NCI-H226 (cell line): ENCODE measurements at places on chromosomes 7 and 10.
A peak's percentile ranks its signal among the peaks of the same experiment; 100 is the strongest.

GRCh38 chr7:46153951-46154787 lies 233.1 kb upstream of the IGFBP3 start:
- DNase-seq = peak; percentile 95

GRCh38 chr10:61721431-61721830 lies 58.7 kb downstream of the CABCOCO1 start:
- DNase-seq = no peak

DNA sequence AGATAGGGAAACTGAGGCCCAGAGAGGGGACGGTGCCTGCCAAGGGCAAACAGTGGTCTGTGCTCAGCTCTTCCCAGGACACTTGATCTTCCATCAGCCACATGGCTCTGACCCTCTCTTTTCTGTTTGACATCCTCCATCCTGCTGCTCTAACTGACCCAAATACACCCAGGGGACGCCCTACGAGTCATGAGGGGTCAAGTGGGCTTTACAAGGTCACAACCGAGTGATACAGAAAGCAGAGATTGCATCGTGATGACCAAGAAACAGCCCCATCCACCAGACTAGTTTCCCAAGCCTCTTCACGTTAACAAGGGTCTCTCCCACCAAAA lies 131.2 kb upstream of the UNC5B start:
- DNase-seq = no peak

DNA sequence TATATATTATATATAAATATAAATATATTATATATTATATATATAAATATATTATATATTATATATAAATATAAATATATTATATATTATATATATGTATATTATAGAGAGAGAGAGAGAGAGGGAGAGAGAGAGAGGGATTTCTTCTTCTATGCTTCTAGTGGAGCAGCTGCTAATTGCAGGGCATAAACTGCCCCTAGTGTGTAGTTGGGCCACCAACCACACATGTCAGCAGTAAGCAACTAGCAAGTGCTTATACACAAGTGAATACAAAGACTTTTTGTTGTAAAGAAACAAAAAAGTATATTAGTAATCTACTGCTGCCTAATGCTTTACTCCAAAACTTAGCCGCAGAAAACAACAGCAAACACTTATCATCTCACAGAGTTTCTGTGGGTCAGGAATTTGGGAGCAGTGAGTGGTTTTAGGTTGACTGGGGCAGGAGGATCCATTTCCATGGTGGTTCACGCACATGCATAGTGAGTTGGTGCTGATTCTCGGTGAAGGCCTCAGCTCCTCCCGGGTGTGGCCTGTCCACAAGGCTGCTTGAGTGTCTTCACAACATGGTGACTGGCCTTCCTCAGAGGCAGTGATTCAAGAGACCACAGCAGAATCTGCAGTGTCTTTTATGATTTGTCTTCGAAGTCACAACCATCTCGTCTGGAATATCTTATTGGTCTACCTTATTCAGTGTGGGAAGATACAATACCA lies 25.5 kb upstream of the BAG3 start:
- DNase-seq = no peak

DNA sequence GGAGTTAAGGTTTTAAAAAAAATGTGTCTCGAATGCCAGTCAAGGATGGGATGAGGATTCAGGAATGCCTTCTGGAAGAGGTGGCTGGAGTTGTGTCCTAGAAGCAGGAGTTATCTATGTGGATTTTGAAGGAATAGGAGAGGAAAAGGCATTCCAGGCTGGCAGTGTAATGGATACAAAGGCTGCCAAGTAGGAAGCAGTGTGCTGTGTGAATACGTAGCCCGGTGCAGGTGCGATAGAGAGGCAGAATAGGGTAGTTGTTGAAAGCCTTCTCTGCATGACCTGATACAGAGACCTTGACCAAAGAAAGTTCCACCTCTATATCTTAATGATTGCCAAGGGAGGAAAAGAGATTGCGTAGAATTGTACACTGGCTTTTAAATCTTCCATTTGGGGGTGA lies 128.1 kb upstream of the ITGB1 start:
- DNase-seq = no peak

DNA sequence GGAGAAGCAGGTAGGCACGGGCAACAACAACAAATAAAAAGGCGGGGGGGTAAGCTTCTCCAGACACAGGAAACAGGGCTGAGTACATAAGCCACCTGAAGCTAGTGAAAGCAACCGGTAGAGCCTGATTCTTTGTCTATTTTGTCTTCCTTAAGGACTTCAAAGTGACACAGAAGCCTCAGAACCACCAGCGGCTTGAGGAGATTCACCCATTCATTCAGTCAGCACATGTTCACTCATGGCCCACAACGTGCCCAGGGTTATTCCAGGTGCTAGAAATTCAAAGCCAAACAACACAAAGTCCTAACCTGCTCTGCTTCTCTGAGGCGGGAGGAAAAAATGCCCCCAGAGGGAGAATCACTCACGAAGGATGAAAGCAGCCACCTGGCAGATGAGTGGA lies 69.3 kb upstream of the C7orf33 start:
- DNase-seq = no peak

- DNase-seq = no peak
Observed at GRCh38 chr10:99329554-99330346, 594 bp downstream of the CNNM1 start.

DNA sequence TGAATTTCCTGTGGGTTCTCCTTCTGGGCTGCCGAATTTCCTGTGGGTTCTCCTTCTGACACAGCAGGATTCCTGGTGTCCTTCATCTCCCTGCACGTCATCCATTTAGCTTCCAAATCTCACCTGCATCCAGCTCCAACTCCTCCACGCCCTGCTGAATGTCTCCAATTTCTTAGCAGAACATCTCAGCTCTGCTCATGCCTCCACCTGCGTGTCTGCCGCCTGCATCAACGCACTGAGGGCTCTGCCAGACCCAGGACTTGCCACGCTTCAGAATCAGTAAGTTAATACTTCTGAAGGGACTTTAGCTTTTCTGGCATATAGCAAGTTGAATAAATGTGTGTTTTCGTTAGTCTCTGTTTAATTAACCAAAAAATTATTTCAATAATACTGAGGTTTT lies 31.1 kb upstream of the VIPR2 start:
- no peak for DNase-seq

DNA sequence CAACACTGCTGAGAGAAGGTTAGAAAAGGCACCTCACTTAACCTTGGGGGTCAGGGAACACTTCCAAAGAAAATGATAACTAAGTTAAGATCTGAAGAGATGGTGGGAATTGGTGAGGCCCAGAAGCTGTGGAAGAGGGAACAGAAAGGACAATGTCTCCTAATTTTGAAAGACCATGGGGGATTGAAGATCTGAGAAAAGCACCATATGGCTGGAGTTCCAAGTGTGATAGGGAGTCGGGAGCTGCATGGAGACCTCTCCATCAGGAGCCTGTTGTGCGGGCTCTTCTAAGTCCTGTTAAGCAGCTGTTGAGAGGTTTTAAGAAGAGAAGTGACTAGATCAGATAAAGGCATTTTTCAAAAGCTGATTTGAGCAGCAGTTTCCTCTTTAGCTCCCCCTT lies 254.3 kb downstream of the CDK14 start:
- DNase-seq = no peak

- no peak for DNase-seq
Observed at GRCh38 chr10:48526011-48526821, 78.7 kb downstream of the ARHGAP22 start.

GRCh38 chr7:147044941-147045340 lies 928.3 kb downstream of the CNTNAP2 start:
- DNase-seq = no peak

DNA sequence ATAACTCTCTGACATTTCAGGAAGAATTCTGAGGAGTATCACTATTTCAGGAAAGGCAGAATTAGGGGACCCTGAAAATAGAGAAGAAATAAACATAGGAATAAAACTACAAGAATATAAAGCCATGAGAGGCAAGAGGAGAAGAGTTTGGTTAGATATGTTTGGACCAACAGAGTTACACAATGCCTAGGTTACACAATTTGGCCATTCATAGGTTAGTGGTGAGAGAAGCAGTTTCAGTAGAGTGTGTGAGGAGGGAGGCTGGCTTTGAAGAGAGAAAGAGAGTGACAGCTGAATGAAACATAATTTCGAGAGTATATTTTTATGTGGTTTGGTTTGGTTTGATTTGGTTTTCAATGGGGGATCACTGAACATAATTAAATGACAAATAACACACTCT lies 783.2 kb upstream of the LRRN3 start:
- peak; percentile 37 for DNase-seq

DNA sequence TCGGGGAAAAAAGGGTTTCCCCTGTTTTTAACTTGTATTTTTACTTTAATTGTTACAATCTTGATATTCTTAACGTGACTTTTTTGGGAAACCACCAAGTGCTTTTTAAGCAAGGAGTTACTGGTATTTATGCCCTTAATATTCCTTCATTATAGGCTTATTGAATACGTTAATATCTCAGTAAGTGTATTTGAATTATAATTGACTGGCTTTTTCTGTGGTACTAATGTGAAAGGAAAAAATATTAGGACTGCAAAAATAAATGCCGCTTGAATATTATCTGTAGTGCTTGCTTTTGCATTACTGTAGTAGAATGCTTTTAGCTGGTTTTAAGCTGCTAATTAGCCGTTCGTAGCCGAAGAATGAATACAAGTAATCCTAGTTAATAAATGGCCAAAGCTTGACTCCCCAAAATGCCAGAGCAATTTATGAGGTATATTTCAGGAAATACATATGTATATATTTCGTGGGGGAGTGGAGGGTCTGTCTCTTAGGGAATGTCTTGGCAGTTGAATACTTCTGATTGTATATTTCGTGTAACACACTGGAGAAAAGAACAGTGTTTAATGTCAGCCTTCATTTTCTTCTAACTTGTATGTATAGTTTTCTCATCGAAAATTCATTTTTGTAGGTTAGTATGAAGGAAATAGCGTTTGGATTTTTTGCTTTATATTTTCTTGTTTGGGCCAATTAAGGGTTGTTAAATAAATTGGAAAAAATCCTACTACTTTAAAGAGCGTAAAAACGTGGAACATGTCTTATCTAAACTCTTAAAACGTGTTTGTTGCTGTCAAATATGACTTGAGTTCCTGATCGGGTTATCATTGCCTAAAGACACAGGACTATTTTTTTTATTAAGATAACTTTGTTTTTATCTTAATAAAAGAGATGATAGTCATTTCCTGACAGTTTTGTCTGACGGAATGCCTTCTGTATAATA lies 1.5 kb downstream of the PDCD4 start:
- no peak for DNase-seq
